ENCODE measurements at places on chromosomes 4 and X. TPM values are rescaled to one million over a fixed set of nuclear protein-coding genes. Genes with fewer than 3 reads are reported as not detected.

Gene GUCY1B1
- 1.9 TPM for total RNA-seq

Gene IL1RAPL2
- total RNA-seq, result 0.32 TPM

Gene NHSL2
- 9.7 TPM for total RNA-seq

Gene QRFPR
- total RNA-seq, result not detected

Gene TRIM75
- 0.32 TPM for total RNA-seq

Gene GPR82
- total RNA-seq, result under 0.01 TPM

Gene IL2
- not detected for total RNA-seq

Gene RBM46
- total RNA-seq, result not detected

Gene TSPAN7
- not detected for total RNA-seq

Gene CXorf65
- total RNA-seq, result not detected

Gene SYP
- total RNA-seq, result under 0.01 TPM

Gene CDKN2AIP
- total RNA-seq, result 11.9 TPM

Gene MAGEA1
- not detected for total RNA-seq

Gene SPANXB1
- not detected for total RNA-seq

Gene MAGEA8
- not detected for total RNA-seq

Gene PDLIM3
- total RNA-seq, result 96.6 TPM

Gene HTT
- 65.2 TPM for total RNA-seq

Gene PRDM5
- 23.8 TPM for total RNA-seq

Gene ARL9
- total RNA-seq, result 0.32 TPM

Gene CT45A2
- not detected for total RNA-seq

Gene CTAG1A
- not detected for total RNA-seq

Gene PDCL2
- total RNA-seq, result not detected

Gene SERTM2
- total RNA-seq, result 1.3 TPM

Gene COL4A6
- total RNA-seq, result 0.32 TPM

Gene GPR173
- total RNA-seq, result 3.9 TPM

Gene F11
- total RNA-seq, result not detected

Gene ADGRL3
- total RNA-seq, result 1.3 TPM

Gene LRAT
- total RNA-seq, result not detected

Gene S100P
- not detected for total RNA-seq

Gene TBC1D8B
- total RNA-seq, result 13.8 TPM

Gene ADRA2C
- 2.2 TPM for total RNA-seq

Gene SPIN2A
- 1.3 TPM for total RNA-seq

Gene ANTXR2
- 107 TPM for total RNA-seq

Gene MAGEC1
- total RNA-seq, result not detected

Gene MID2
- 33.2 TPM for total RNA-seq

Gene ZNF595
- 17.7 TPM for total RNA-seq

Gene WWC2
- total RNA-seq, result 42.2 TPM

Gene ATP2B3
- total RNA-seq, result not detected

Gene HSFX1
- 0.43 TPM for total RNA-seq

Gene UGT2A1
- total RNA-seq, result not detected

Gene EVC2
- total RNA-seq, result 11.9 TPM

Gene HEPH
- 1.3 TPM for total RNA-seq

Gene BGN
- total RNA-seq, result 62.5 TPM

Gene CENPVL1
- total RNA-seq, result not detected

Gene STPG2
- total RNA-seq, result 0.32 TPM

Gene PNMA3
- under 0.01 TPM for total RNA-seq

Measured in fibroblast of villous mesenchyme (primary cell).